Suprapubic skin (tissue), 4 donors: ENCODE measurements at places on chromosomes 3 and 15. TPM values are rescaled to one million over a fixed set of nuclear protein-coding genes. Genes with fewer than 3 reads are reported as not detected.
A peak's percentile ranks its signal among the peaks of the same experiment; 100 is the strongest.

CNTN3 gene
- total RNA-seq, result 0.38 TPM

DNA sequence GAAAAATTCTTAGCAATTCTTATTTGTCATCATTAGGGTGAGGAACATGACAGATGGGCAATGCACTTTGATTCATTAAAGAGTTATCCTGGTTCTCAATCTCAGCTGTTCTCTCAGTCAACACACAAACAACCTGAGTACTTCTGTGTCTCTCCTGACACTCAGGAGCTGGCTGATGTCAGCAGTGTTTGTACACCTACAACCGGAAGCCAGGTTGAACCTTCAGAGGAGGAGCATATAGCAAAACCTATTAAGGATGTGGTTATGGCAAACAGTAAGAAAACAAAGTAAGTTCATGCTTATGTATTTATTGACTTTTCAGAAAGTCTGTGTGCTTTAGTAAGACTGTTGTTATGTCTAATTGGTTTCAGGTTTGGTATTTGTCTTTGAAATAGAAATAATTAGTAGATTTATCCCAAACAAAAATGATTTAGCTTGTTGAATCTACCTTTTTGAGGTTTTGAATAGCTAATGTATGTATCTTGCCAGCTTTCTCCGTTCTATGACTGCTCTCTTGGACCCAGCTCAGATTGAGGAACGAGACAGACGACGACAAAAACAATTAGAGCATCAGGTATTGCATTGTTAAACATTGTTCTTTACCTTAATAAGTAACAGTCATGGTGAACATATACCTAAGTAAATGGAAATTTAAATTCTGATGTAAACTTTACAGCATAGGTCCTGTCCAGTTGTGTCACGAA is 36.6 kb downstream of the CCDC66 start:
- no peak for DNase-seq

GRCh38 chr3:194931347-194931746 is 245.7 kb downstream of the FAM43A start:
- DNase-seq, result no peak

CELF6 gene
- total RNA-seq, result 0.70 TPM

GRCh38 chr3:13223574-13224237 is 150.5 kb upstream of the IQSEC1 start:
- DNase-seq, result no peak

GRCh38 chr3:112320691-112321090 is 12.3 kb upstream of the CD200 start:
- no peak for DNase-seq

RARB gene
- 3.9 TPM for total RNA-seq

ATP13A3 gene
- 63.4 TPM for total RNA-seq

DNA sequence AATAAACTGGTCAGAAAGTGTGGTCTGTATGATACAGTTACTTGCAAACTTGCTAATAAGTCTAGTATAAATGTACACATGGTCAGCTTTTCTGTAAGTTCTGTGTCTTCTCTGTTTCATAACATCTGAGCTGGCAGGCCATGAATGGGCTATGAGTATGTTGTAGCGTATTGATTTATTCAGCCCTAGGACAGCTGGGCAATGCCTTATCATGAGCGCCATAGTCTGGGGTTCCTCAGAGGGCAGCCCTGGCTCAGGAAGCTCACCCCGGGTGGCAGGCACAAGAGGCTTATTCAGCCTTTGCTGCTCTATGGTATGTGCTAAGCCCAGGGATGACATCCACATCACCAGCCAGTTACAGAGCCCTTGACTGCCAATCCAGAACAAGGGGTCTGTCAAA is 50.7 kb upstream of the CCR2 start:
- no peak for DNase-seq

CLDN18 gene
- not detected for total RNA-seq

- no peak for DNase-seq
Observed at GRCh38 chr3:126157083-126157768, 23.2 kb downstream of the ALDH1L1 start.

- DNase-seq, result no peak
Observed at GRCh38 chr3:167662919-167663400, 9.2 kb upstream of the WDR49 start.

- DNase-seq, result no peak
Observed at GRCh38 chr15:59298225-59298853, 74.3 kb downstream of the MYO1E start.

SNRPN gene
- 42.1 TPM for total RNA-seq

DNA sequence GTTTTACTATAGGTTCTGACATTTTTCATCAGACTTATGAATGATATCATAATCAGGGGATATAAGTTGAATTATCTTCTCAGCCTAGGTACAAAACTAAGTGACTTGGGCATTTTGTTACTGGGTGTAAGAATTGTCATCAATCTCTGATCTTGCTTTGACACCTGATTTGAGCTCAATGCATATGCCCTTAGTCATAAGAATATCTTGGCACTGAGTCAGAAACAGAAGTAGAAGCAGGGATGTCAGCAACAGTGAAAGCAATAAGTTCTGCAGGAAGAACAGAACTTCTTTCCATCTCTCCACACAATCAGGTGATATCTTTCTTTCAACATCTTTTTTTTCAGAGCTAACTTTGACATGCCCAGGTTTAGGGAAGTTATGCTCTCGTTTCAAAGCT is 14.6 kb downstream of the SLITRK3 start:
- DNase-seq, result no peak

DNA sequence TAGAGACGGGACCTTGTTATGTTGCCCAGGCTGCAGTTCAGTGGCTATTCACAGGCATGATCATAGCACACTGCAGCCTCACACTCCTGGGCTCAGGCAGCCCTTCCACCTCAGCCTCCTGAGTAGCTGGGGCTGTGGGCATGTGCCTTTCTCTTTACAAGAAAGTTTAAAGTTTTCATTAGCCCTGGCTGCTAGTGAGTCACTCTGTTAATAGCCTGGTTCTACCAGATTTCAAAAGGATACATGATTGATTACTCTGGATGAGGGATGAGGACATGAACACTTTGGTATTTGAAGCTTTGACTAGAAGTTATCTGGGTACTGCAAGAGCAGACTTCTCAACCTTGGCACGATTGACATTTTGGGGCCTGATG is 95.1 kb downstream of the DHX36 start:
- DNase-seq, result no peak

GRCh38 chr3:169764312-169764881 is 463 bp downstream of the TERC start:
- DNase-seq, result peak; percentile 85

- no peak for DNase-seq
Observed at GRCh38 chr3:73490453-73491286, 134.1 kb downstream of the PDZRN3 start.

- peak; percentile 11 for DNase-seq
Observed at GRCh38 chr15:70036585-70037291, 61.0 kb downstream of the TLE3 start.

GRCh38 chr15:86178845-86179244 is 99.2 kb downstream of the AGBL1 start:
- no peak for DNase-seq

HGD gene
- total RNA-seq, result 5.1 TPM

GRCh38 chr3:15043408-15044171 is 21.5 kb downstream of the MRPS25 start:
- DNase-seq, result no peak

DNA sequence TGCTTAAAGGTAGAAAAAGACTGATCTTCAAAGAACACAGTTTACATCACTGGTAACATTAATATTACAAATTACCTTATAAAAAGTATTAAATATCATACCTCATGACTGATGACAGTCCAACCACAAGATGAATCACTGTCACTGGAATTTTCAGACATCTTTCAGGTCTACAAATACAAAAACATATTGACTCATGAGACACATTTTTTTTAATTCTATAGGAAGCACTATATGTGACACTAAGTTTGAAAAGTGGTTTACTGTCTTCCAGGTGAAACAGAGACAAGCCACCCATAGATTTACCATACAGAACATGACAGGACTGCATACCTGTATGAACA is 18.9 kb downstream of the CCPG1 start:
- no peak for DNase-seq

FAM81A gene
- total RNA-seq, result 2.2 TPM

DNA sequence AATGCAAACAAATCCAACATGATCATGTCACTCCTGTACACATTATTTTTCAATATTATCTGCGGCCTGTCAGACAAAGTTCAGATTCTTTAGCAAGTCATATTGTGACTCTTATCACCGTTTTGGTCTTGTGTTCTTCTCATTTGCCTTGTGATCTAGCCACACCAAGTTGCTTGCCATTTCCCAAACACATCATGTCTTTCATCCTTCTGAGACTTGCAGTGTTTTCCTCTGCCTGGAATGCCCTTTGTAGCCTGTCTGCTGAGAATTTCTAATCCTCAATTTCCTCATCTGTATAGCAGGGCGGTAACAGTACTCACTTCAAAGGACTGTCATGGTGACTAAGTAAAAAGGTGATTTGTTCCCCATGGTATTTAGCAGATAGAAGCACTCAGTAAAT is 135.0 kb downstream of the GREM1 start:
- no peak for DNase-seq

DNA sequence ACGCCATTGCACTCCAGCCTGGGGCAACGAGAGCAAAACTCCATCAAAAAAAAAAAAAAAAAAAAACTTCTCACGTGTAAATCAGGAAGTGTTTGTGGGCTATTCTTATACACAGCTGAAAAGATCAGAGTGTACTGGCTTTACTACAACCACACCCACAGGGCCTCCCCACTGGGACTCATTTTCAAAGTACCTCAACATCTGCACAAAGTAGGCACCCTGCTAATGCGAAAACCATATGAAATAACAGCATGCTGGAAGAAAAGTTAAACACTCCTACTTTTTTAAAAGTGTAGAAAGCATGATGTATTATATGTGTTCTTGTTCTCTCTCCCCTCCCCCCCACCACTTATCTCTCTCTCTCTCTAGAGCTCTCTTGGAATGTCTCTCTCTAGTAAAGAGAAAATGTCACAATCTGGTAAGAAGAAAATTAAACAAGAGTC is 11.1 kb downstream of the UACA start:
- DNase-seq, result no peak

MYEF2 gene
- 16.3 TPM for total RNA-seq

CIB1 gene
- total RNA-seq, result 40.1 TPM

- no peak for DNase-seq
Observed at GRCh38 chr15:34802803-34803750, 7.7 kb upstream of the ACTC1 start.

- DNase-seq, result no peak
Observed at GRCh38 chr3:95399585-95399984, 1336.7 kb downstream of the NSUN3 start.

- peak; percentile 21 for DNase-seq
Observed at GRCh38 chr3:46477145-46477544, 12.4 kb upstream of the LTF start.

DNA sequence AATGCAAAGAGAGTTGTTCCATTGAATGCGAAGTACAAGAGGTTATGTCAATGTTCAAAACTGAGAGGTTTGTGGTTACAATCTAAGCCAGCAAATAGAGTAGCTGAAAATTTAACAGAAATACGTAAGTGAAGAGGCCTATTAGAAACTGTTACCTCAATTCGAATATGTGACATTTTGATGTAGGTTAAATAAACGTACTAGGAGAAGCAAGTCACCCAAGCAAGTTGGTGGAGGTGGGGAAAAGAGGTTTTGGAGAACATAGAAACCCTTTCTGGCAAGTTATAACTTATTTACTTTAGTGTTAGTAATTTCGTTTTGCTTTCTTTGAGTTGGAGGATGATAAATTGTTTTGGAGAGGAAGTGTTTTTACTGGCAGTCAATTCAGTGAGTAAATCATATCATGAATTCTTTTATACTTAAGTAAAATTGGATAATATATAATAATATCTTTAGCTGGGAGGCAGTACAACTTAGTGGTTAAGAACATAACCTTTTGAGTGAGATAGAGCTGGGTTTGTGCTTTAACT is 91.2 kb upstream of the NAALADL2 start:
- DNase-seq, result no peak

ANKRD34C gene
- not detected for total RNA-seq

GOLGA8J gene
- not detected for total RNA-seq

DNA sequence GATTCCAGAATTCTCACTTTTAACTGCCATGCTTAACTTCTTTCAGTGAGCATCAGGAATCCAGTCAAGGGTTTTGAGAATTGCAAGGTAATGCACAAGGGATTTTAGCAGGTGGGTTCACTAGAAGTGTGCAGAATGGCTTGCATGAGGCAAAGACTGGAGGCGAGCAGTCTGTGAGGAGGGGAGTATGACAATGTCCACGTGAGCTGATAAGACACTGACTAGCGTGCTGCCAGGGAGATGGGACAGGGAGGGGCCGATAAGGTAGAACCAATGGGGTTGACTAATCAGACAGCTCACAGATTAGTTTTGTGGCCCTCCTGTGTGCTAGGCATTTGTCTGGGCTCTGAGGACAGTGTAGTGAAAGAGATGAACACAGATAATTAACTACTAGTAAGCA is 102.0 kb upstream of the DAZL start:
- no peak for DNase-seq

DNA sequence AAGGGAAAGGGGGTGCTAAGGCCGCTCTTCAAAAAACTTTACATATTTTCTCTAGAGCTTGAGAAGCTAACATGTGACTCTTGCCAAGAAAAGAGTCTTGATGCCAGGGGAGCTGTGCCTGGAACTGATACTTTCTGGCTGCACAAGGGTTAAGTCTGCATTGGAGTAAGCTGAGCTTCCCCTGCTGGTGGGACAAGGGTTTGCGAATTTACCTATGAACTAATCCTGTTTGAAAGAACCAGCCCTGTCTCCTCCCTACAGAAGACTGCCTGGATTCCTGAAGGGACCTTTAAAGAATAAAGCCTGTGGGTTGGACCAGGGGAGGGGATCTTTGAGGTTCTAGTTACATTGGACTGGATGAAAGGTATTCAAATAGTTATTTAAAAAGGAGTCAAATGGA is 58.3 kb upstream of the EPHA3 start:
- no peak for DNase-seq

SPG21 gene
- total RNA-seq, result 57.0 TPM

IMPG2 gene
- 0.13 TPM for total RNA-seq

GRIP2 gene
- 5.2 TPM for total RNA-seq

MNS1 gene
- total RNA-seq, result 1.6 TPM

DNA sequence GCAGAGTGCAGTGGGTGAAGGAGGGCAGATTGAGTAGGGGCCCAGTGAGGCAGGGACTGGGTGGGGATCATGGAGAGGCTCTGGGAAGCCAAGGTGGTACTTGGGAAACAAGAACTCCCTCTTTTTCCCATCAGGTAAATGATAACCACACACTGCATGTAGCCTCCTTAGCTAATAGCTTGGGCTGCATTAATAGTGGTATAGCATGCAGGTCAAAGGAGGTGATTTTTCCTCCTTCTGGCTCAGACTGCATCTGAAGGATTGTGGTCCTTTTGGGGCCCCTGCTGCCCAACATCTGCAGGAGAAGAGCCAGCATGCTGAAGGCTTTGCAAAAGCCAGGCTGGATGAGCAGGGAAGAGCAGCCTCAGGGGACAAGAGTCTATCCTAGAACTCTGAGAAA is 45.4 kb downstream of the PPCDC start:
- no peak for DNase-seq

DNA sequence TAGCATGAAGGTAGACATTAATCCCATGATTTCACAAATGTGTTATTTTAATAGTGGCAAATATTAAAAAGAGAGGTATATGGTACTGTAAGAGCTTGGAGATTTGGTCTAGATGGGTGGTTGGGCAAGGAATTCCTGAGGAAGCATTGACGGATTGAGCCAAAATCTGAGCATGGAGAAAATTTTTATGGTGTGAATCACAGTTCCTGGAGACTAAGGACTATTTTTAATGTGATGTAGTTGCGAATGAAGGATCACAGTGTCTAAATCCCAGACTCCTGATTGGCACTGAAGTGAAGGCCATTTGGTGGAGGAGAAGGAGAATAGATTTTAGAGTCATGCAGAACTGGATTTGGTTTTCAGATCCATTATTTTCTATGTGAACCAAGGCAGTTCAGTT is 188.7 kb upstream of the FEZF2 start:
- no peak for DNase-seq
